SK-N-SH (cell line): ENCODE measurements at places on chromosomes 6 and 20.

GRCh38 chr6:74166849-74167248, 470.8 kb downstream of the CD109 start:
- no peaks in the 10 kb centered on the region for H3K27me3 ChIP-seq
- no peak for DNase-seq
- H3K4me3 ChIP-seq: no peak overlapping the region
- no peaks in the 10 kb centered on the region for H3K4me1 ChIP-seq

DNA sequence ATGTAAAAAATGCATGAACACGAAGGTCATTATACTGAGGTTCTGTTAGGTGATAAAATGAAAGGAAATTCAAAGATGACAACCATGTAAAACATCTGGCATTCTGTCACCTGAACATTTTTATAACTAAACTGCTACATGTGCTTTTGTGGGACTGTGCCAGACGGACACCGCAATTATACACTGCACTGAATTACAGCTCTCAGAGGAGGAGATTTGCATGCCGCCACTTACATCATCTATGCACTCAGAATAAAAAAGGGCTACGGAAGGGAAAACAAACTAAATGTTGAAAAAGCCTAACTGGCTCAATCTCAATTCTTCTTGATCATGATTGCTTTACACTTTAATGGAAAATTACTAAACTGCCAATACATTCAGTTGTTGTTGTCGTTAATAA, 614.0 kb upstream of the EYS start:
- H3K4me3 ChIP-seq: no peak overlapping the region
- no peak overlapping the region for H3K27ac ChIP-seq
- H3K4me1 ChIP-seq: no peaks in the 10 kb centered on the region

- H3K4me3 ChIP-seq: no peak overlapping the region
- H3K36me3 ChIP-seq: no peaks in the 10 kb centered on the region
- H3K4me1 ChIP-seq: no peaks in the 10 kb centered on the region
- peak; percentile 13 for DNase-seq
- no peaks in the 10 kb centered on the region for H3K27me3 ChIP-seq
These were observed 182.4 kb downstream of the DLL1 start for GRCh38 chr6:170108456-170108855.

- no peak for DNase-seq
- no peaks in the 10 kb centered on the region for H3K27me3 ChIP-seq
- peaks cover 11% of the 10 kb centered on the region; the same call in 1 of the 2 replicates for H3K4me1 ChIP-seq
- H3K27ac ChIP-seq: no peak overlapping the region
These were observed 43.9 kb upstream of the MDFI start for GRCh38 chr6:41594326-41594725.

DNA sequence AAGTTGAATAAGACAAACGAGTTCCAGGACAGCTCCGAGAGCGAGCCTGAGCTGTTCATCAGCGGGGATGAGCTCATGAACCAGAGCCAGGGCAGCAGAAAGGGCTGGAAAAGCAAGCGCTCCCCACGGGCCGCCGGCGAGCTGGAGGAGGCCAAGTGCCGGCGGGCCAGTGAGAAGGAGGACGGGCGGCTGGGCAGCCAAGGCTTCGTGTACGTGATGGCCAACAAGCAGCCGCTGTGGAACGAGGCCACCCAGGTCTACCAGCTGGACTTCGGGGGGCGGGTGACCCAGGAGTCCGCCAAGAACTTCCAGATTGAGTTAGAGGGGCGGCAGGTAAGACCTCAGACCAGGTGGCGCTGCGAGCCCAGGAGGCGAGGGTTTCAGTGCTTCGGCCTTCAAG, 56.0 kb upstream of the TMEM181 start:
- H3K36me3 ChIP-seq: peaks cover 14% of the 10 kb centered on the region
- H3K4me1 ChIP-seq: no peaks in the 10 kb centered on the region
- no peak overlapping the region for H3K27ac ChIP-seq
- no peaks in the 10 kb centered on the region for H3K27me3 ChIP-seq
- no peak overlapping the region for H3K4me3 ChIP-seq

GRCh38 chr20:63016514-63017075, 9.8 kb upstream of the BHLHE23 start:
- H3K4me3 ChIP-seq: no peak overlapping the region
- no peak overlapping the region for H3K27ac ChIP-seq
- no peaks in the 10 kb centered on the region; the same call in 1 of the 2 replicates for H3K4me1 ChIP-seq
- no peak for DNase-seq
- peaks cover 88% of the 10 kb centered on the region for H3K27me3 ChIP-seq
- H3K36me3 ChIP-seq: no peaks in the 10 kb centered on the region

DNA sequence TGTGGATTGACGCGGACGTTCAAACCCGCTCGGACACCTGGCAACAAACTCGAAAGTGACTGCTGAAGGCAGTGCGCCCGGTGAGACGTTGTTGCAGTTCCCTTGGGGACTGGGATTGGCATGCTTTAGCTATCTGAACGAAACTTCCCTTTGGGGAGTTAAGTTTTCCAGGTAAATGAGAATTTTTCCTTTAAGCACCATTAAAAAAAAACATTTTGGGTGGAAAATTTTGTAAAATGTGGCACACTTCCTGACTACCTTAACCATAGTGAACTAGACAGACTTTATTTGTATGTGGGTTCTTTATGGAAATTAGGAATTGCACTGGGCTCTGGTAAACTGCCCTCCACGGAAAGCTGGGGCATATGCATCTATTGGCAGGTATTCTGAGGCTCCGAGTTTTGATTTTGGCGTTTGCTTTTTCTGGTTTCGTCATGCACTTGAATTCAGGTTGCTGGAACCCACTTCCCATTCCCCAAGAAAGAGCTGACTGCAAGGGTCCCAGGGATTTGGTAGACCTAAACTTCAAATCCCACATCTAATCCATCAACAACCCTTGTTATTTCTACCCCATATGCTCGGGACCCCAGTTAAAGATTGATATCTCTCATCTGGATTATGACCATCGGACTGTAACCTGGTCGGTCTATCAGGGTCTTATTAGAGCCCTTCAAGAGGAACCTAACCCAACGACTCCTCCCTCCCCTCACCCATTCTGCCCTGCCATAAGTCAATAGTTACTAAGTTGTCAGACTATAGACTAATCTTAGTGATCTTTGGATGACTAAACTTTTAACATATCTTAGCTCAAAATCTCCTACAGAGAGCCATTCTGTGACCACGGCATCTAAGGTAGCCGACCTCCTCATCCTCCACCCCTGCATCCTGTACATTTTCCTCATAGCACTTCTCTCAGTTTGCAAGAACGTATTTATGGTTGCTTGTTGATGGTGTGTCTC, 800 bp upstream of the DYNLT1 start:
- H3K4me3 ChIP-seq: peak overlapping the region; percentile 76
- peaks cover 25% of the 10 kb centered on the region for H3K4me1 ChIP-seq
- DNase-seq: no peak
- H3K27me3 ChIP-seq: no peaks in the 10 kb centered on the region
- H3K27ac ChIP-seq: peak overlapping the region; percentile 95
- H3K36me3 ChIP-seq: peaks cover 8% of the 10 kb centered on the region; the same call in 1 of the 2 replicates

DNA sequence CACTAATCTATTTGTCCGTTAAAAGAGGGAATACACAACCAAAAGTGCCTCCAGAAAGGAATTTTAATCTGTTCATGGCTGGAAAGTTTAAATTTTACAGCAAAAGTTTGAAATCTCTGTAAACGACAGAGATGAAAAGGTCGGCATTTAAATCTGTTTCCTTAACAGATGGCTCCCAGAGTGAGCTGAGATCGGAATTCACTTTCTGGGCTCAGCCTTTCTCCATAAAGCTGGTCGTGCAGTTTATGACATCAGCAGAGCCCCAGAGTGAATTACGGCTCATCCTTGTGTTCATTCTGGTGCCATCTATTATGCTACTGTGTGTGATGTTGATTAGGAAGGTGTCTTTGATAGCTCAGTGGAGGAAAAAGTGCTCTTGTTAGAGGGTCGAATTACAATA, 117.6 kb upstream of the ZFP64 start:
- H3K4me3 ChIP-seq: no peak overlapping the region
- no peak overlapping the region for H3K27ac ChIP-seq
- H3K4me1 ChIP-seq: peaks cover 4% of the 10 kb centered on the region; the same call in 1 of the 2 replicates
- no peaks in the 10 kb centered on the region for H3K27me3 ChIP-seq

DNA sequence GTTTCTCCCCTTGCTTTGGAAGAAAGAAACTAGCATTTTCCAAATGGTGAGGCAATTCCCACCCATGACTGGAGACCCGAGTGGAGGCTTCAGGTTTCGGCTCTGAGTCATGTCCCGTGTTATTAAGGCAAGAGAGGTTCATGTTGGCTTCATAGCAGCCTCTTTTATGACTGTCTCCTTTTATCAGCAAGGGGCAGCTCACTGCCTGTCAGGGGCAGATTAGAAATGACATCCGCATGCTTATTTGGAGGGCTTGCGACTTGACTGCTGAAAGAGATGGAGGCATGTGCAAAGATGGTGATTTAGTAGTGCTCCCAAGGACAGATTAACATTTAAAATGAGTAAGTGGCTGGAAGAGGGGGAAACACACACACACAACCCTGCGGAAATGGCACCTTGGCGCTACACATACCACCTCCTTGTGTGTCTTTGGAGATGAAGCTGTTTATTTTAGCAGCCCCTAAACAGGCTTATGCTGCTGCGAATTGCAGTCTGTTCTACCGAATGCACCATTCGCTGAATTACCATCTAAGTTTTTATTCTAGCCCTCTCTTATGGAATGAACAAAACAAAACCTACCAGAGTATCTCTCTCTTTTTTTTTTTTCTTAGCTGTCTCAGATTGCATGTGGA, 52.1 kb upstream of the VSTM2L start:
- no peak overlapping the region for H3K4me3 ChIP-seq
- no peak for DNase-seq
- H3K4me1 ChIP-seq: no peaks in the 10 kb centered on the region
- peaks cover 35% of the 10 kb centered on the region for H3K36me3 ChIP-seq
- no peaks in the 10 kb centered on the region for H3K27me3 ChIP-seq

GRCh38 chr20:44419131-44419844, 56.4 kb upstream of the TTPAL start:
- no peak for DNase-seq
- no peak overlapping the region for H3K4me3 ChIP-seq
- H3K36me3 ChIP-seq: no peaks in the 10 kb centered on the region
- H3K27ac ChIP-seq: no peak overlapping the region
- no peaks in the 10 kb centered on the region for H3K4me1 ChIP-seq
- H3K27me3 ChIP-seq: no peaks in the 10 kb centered on the region

GRCh38 chr20:58138395-58138794, 90.1 kb downstream of the ANKRD60 start:
- no peak for DNase-seq
- no peaks in the 10 kb centered on the region for H3K4me1 ChIP-seq
- no peak overlapping the region for H3K27ac ChIP-seq
- H3K4me3 ChIP-seq: no peak overlapping the region
- H3K36me3 ChIP-seq: no peaks in the 10 kb centered on the region
- H3K27me3 ChIP-seq: peaks cover 12% of the 10 kb centered on the region; the same call in 1 of the 2 replicates

DNA sequence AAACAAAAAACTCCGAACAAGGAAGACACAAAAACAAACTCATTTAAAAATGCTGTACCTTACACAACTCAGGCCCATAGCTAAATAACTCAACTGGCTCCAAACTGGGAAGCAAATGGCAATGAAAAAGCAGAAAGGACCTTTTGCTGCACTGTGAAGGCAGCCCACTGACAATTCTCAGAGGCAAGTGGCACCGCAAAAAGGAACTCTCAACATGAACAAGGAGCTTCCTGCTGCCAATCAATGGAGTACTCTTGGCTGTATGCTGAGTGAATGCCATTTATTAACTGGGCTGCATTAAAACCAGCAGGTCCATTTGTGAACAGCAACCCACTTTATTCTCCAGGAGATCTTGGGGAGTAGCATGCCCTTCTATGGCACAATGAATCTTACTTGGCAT, 209.9 kb downstream of the PTPRK start:
- no peaks in the 10 kb centered on the region for H3K36me3 ChIP-seq
- DNase-seq: no peak
- no peak overlapping the region for H3K4me3 ChIP-seq
- H3K27ac ChIP-seq: no peak overlapping the region
- H3K27me3 ChIP-seq: no peaks in the 10 kb centered on the region

DNA sequence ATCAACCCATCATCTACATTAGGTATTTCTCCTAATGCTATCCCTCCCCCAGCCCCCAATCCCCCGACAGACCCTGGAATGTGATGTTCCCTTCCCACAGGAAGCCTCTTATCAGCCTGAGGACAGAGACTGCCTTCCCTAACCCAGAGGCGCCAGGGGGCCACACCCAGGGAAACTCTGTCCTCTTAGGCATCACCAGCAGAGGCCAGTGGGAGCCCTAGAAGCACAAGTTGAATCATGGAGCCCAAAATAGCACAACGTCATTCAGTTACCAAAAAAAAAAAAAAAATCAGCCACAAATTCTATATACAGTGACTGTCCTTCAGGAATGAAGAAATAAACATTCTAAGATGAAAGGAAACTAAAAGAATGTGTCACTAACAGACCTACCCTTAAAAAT, 625.7 kb downstream of the TFAP2A start:
- DNase-seq: no peak
- H3K27me3 ChIP-seq: no peaks in the 10 kb centered on the region; the same call in 1 of the 2 replicates
- H3K27ac ChIP-seq: no peak overlapping the region
- H3K36me3 ChIP-seq: no peaks in the 10 kb centered on the region
- H3K4me3 ChIP-seq: no peak overlapping the region
- H3K4me1 ChIP-seq: peaks cover 7% of the 10 kb centered on the region; the same call in 1 of the 2 replicates

DNA sequence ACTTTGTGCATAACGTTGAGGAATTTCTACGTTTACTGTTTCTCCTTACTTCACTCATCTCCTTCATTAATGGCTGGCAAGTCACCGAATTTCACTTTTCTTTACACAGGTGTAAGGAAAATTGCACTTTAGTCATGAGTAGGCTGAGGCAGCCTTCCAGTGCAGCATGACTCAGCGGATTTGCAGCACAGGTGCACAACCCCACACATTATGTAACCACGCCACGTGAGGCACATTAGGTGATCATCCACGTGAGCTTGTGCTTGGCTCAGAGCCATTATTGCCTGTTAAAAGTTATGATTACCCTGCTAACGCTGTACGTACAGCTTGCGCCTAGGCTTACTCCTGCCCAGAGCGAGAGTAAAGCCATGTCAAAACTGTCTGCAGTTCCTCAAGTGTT, 158.8 kb downstream of the NKAIN2 start:
- H3K4me1 ChIP-seq: no peaks in the 10 kb centered on the region
- H3K36me3 ChIP-seq: no peaks in the 10 kb centered on the region
- no peak overlapping the region for H3K27ac ChIP-seq
- no peak overlapping the region for H3K4me3 ChIP-seq
- DNase-seq: no peak
- H3K27me3 ChIP-seq: no peaks in the 10 kb centered on the region

GRCh38 chr6:138211048-138211581, 7.2 kb downstream of the PBOV1 start:
- H3K4me3 ChIP-seq: no peak overlapping the region
- no peak for DNase-seq
- no peaks in the 10 kb centered on the region for H3K4me1 ChIP-seq
- H3K27ac ChIP-seq: no peak overlapping the region
- H3K27me3 ChIP-seq: no peaks in the 10 kb centered on the region
- no peaks in the 10 kb centered on the region for H3K36me3 ChIP-seq

GRCh38 chr6:156421933-156422332, 355.2 kb upstream of the ARID1B start:
- DNase-seq: no peak
- no peak overlapping the region for H3K27ac ChIP-seq
- H3K36me3 ChIP-seq: no peaks in the 10 kb centered on the region

- peaks cover 12% of the 10 kb centered on the region for H3K27me3 ChIP-seq
- no peak for DNase-seq
- H3K4me3 ChIP-seq: no peak overlapping the region
- H3K27ac ChIP-seq: no peak overlapping the region
- no peaks in the 10 kb centered on the region for H3K36me3 ChIP-seq
These were observed 93.6 kb upstream of the BHLHE23 start for GRCh38 chr20:63100174-63100925.
